ENCODE measurements at places on chromosomes 4 and X.

GRCh38 chr4:48461000-48461399 lies 22.1 kb upstream of the SLC10A4 start:
- DNase-seq, result no peak

DNA sequence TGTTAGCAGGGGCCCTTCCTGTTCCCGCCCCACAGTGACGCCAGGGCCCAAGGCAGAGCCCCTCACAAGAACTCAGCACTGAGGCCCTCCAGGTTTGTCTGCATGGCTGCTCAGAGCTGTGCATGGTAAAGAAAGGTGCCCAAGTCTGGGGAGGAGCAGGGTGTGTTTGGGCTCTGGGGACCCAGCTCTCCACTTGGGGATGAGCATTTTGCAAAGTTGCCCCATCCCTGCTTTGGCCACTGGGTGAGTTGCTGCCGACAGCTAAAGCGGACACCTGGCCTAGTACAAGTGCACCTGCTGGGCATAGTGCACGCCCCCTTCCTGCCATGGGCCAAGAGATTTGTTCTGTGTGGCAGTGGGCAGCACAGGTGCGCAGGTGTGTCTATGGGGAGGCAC lies 2.0 kb upstream of the MXD4 start:
- no peak for DNase-seq

DNA sequence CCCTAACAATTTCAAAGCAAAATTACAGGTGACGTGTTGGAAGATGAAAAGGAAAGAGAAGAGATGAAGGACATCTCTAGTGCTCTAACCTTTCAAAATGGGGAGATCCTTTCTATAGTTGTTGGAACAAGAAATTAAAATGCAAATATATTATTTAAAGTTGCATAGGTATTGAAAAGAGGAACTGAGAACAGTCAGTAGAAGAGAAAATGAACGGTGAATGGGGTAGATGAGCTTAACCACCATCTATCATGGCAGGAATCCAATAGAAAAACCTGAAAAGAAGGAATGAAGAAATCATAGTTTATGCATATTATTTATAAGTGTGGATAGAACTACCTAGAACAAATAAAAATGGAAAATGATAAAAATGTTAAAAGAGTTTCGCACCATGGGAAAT lies 42.0 kb downstream of the ANXA5 start:
- DNase-seq, result no peak

DNA sequence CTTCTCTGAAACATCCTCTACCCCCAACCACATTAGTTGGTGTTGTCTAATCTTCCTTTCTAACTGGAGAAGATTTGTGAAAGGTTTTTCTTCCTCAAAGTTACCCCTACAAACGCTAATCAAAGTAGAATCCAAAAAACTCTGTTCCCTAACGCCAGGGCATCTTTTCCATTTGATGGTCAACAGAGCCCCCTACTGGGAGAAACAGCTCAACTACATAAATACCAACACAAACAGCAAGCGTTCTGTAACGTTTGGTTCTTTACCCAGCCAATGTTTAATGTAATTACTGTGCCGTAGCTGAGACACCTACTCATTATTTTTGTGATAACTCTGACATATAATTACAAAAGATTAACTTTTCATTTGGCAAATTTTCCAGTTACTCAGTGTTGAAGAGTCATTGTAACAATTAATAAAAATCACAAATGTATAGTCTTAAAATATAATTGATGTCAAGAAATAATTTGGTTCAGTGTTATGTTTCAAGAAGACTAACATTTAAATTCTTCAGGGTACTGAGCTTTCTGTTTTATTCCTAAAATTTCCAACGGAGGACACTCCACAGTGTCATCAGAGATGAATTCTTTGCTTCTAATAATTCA lies 94.9 kb upstream of the TBC1D9 start:
- peak; percentile 72 for DNase-seq

DNA sequence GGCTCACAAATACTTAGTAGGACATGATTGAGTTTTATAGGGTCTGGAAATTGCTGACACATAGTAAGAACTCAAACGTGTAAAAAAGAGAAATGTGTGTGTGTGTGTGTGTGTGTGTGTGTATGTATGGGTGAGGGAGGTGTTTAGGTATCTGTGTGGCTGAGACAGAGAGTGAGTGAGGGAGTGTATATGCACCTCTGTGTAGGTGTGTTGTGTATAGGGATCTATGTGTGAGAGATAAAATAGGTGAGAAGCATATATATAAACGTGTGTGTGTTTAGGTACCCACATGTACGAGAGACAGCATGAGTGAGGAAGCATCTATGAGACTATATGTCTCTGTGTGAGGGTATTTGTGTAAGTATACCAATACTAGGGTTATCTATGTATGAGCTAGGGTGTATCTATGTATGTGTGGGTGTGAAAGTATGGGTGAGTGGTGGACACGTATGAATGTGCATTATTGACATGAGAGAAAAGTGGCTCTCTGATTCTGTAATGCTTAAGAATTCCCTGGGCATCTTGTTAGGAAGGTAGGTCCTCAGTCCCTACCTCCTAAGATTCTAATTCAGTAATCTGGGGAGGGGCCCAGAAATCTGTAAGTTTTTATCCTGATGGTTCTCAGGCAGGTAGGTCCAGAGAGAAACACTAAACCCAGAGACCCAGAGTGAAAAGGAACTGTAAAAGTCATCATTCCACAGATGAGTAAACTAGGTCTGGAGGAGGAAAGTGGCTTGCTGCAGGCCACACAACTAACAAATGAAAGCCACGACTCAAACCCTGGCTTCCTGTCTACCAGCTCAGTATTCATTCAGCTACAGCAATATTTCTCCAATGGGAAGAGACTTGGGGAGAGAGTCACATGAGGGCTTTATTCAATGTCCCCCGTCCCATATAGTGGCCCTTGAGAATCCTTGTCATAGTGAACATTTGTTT lies 237.0 kb downstream of the IDS start:
- no peak for DNase-seq

GRCh38 chr4:168863719-168864647 lies 146.1 kb downstream of the CBR4 start:
- DNase-seq, result no peak

All from T47D (cell line).